Hepatocyte (in vitro differentiated cells): ENCODE measurements at places on chromosomes 1 and 21.

DNA sequence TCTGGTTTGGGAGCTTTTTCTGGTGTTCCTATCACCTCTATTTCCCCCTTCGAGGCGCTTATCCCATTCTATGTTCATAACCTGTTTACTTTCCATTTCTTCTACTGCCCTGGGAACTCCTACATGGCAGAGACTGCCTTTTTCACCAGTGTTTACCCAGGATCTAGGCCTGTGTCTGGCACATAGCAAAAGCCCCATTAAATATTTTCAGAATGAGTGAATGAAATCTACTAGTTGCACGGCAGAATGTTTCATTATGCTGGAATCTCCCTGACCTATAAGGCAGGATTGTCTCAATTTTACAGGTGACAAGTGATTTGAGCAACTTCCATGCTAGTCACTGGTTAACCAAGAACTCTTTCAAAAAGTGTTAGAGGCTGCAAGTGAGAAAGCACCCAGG, 70.1 kb downstream of the PGM1 start:
- peak overlapping the region; percentile 61 for H3K27ac ChIP-seq
- DNase-seq, result no peak
- no peak overlapping the region for H3K4me3 ChIP-seq
- no peaks in the 10 kb centered on the region for H3K4me1 ChIP-seq

- no peaks in the 10 kb centered on the region for H3K27me3 ChIP-seq
- no peak overlapping the region for H3K4me3 ChIP-seq
- DNase-seq, result no peak
- no peaks in the 10 kb centered on the region for H3K36me3 ChIP-seq
- H3K27ac ChIP-seq, result no peak overlapping the region
Observed at GRCh38 chr1:108878678-108879077, 1.9 kb downstream of the GPSM2 start.

DNA sequence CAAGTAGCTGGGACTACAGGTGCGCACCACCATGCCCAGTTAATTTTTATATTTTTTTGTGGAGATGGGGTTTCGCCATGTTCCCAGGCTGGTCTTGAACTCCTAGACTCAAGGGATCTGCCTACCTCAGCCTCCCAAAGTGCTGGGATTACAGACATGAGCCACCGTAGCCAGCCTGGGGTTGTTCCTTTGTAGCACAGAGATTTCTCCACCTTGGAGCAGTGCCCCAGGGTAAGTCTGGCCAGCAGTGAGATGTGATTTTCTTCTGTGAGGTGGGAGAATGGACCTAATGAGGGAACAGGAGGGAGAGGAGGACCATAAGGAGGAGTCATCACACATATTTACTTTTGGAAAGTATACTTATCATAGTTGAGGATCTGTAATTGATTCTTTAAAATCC, 61.1 kb upstream of the GADD45A start:
- H3K27ac ChIP-seq, result no peak overlapping the region
- H3K4me1 ChIP-seq, result no peaks in the 10 kb centered on the region
- H3K4me3 ChIP-seq, result no peak overlapping the region
- no peak for DNase-seq

DNA sequence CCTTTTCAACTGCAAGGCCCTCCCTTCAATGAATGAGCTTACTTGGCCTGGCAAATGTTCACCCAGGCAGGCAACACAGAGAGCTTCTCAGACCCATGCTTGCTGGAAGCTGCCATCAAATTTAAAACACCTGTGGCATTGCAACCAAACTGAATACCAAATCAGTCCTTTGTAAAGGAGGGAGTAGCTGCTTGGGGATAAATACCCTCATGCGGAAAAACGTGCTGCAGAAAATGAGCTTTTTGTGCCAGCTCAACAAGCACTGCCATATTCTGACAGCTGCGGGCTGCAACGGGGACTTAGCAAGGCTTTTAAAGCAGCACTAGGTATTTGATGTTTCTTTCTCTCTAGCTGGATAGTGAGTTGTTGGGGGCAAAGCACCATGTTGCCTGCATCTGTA, 119.7 kb downstream of the PLPPR4 start:
- no peak overlapping the region for H3K27ac ChIP-seq
- H3K4me3 ChIP-seq, result no peak overlapping the region
- H3K4me1 ChIP-seq, result no peaks in the 10 kb centered on the region
- no peak for DNase-seq

DNA sequence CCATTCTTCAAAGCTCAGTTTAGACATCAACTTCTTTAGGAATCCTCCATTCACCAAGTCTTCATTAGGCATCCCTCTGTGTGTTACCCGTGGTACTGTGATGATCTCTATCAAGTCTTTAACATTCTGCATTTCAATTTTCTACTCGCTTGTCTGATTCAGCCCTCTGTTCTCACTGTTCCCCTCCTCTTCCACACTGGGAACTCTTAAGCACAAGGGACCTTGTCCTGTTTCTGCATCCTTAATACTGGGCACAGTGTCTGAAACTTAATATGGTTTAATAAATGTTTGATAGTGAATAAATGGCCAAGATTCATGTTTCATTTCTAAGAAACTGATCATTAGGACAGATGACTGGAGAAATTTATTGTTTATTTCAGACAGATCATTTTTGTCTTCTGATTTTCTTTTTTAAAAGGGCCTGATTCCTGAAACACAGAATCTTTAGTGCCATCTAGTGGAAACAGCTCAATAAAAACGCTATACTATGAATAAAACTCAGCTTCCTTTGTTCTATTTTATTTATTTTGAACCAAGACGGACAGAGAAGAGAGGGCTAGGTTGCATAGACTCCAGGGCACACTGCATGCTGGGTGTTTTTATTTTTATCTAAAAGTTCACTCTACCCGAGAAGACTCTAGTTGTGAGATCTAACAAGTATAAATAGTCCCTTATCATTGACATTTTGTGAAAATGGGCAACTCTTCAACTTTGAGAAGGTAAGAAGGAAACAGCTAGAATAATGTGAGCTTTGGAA, 7.0 kb upstream of the TRIM45 start:
- no peaks in the 10 kb centered on the region for H3K4me1 ChIP-seq
- no peak overlapping the region for H3K4me3 ChIP-seq
- no peaks in the 10 kb centered on the region for H3K27me3 ChIP-seq
- no peak overlapping the region for H3K27ac ChIP-seq

DNA sequence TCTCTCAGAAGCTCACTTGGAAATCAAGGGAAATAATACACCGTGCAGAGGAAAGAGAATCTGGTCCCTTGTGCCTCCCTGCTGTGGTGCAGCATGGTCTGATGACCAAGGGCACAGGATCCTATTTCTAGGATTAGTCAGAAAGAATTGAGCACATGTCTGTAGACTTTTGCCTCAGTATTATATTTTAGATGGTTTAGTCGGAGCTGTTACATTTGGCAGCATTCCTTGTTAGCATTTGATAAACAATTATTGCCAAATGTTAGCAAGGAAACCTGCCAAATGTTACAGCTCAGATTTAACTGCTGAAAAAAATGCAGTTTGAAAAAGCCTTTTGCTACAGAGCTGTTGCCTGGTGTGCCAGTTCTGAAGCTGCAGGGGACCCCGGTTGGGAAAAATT, 183.5 kb upstream of the DPYD start:
- no peaks in the 10 kb centered on the region for H3K27me3 ChIP-seq
- no peaks in the 10 kb centered on the region for H3K36me3 ChIP-seq
- H3K27ac ChIP-seq, result no peak overlapping the region
- no peaks in the 10 kb centered on the region for H3K4me1 ChIP-seq
- DNase-seq, result no peak
